ENCODE measurements at places on chromosomes 2 and 18.

DNA sequence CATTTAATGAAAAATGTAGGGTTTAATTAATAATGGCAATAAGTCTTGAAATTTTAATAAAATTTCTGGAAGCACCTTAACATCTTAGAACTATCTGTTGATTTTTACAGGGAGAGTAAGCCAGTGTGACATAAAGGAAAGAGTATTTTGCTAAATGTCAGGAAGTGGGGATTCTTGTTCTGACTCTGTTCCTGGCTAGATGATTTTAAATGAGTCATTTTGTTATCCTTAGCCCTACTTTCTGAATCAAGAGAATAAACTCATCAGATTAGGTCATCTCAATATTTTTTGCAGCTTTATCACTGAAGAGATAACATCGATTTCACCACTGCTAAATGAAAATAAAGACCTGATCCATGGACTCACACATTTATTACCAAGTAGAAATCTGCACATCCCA lies 377.5 kb upstream of the CYRIA start:
- no peak for DNase-seq

DNA sequence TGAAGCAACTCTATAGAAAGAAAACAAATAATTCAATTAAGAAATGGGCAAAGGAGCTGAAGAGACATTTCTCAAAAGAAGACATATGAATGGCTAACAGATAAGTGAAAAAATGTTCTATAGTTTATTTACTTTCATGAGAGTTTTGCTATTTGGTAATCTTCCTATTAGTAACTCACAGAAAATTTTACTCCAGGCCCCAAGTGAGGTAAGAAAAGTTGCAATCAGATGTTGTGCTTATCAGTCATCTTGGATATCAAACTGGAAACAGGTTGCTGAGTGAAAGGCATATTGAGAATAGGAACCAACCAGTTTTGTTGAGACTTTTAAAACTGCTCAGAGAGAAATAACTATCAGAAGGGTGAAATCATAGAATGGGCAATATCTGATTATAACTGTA lies 1179.0 kb upstream of the ACVR2A start:
- DNase-seq: no peak

- DNase-seq: no peak
Measured at GRCh38 chr2:200028998-200029397, 73.6 kb downstream of the MAIP1 start.

DNA sequence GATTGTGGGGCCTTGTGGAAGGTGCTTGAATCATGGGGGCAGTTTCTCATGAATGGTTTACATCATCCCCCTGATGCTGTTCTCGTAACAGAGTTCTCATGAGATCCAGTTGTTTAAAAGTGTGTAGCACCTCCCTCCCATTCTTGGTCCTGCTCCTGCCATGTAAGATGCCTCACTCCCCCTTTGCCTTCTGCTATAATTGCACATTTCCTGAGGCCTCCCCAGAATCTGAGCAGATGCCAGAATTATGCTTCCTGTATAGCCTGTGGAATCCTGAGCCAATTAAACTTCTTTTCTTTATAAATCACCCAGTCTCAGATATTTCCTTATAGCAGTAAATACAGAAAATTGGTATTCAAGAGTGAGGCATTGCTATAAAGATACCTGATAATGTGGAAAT lies 15.6 kb upstream of the WDR75 start:
- no peak for DNase-seq

DNA sequence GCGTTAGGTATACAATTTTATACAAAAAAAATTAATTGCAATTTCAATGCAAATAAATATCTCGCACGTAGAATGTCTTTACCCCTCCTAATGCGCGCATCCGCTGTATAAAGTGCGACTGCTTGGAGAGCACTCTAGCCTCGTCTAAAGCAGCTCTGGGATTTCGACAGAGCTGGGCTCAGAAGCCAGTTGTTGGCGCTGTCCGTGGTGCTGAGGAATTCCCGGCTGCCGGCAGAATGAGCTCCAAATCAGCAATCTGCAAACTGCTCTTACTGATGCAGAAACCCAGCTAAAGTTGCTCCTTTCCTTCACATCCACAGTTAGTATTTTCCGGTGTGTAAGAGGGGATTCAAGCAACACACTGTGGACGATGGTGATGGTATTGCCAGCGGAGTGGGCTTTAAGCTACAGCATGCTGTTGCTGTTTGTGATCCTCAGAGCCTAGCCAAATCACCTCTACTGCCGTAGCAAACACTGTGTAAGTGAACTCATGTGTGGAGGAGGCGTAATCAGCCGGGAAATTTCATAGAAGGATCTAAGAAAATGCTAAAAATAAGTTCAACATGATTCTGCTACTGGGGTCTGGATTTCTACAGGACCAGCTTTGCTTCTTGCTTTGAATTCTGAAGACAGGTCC lies at the start of gene VWC2L:
TSS of gene VWC2L (plus strand) at position 137 of the 637 bp plus-strand sequence. CDS start 3,140 bp downstream, outside the sequence.
- no peak for DNase-seq

Measured in CD4-positive, alpha-beta T cell treated with Interferon alpha-2 for 1 hour (primary cell).